ENCODE measurements at places on chromosomes 6 and 20.

GRCh38 chr6:119215885-119216590, 133.5 kb downstream of the MAN1A1 start:
- DNase-seq: no peak

DNA sequence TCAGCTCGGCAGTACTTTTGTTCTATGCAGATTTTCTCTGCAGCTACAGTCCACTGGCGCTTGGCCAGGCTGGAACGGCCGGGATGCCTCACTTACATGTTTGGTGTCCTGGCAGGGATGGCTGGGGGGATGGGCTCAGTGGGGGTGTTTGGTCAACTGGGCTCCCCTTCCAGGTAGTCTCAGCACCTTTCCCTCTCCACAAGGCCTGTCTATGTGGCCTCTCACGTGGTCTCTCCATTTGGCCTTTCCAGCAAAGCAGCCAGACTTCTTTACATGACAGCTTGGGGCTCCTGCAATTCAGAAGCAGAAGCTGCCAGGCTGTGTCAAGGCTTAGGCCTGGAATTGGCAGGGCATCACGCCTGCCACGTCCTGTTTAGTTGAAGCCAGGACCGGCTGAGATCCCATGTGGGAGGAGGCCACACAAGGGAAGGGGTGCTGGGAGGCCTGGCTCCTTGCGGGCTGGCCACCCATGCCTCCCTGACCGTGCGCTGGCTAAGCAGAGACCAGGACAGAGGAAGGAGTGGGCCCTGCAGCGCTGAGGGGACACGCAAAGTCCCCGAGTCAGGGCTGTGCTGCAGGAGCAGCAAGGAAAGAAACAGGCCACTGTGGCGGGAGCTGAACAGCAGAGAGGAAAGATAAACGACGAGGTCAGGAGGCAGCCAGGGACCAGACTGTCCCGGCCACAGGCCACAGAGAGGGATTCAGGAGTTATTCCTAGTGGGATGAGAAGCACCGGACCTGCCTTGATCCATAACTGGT, 38.9 kb downstream of the MGME1 start:
- no peak for DNase-seq

- no peak for DNase-seq
Measured at GRCh38 chr20:300345-300990, 3.1 kb downstream of the ZCCHC3 start.

DNA sequence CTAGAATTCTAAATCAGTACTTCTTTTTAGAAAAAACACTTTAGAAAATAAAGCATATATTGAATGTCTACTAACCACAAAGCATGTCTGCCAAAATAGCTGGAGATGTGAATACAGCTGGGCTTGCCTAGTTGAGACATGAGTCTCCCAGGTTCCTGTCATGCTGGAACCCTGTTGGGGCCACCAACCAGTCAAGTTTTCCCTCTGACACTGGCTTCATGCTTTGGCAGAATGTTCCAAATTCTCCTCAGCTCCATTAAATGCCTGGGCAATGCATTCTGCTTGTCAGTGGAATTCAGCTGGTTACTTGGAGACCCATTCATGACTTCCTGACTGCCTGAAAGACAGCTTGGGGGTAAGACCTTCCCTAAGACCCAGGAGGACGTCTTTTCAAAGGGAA, 87.2 kb downstream of the PRND start:
- no peak for DNase-seq

- DNase-seq: no peak
Measured at GRCh38 chr6:117270843-117271507, 5.6 kb downstream of the VGLL2 start.

- no peak for DNase-seq
Measured at GRCh38 chr6:118708055-118708454, 56.7 kb upstream of the CEP85L start.

- no peak for DNase-seq
Measured at GRCh38 chr6:166676270-166676860, 49.3 kb upstream of the RPS6KA2 start.

GRCh38 chr6:34247481-34248197, 1.2 kb downstream of the SMIM29 start:
- DNase-seq: no peak

DNA sequence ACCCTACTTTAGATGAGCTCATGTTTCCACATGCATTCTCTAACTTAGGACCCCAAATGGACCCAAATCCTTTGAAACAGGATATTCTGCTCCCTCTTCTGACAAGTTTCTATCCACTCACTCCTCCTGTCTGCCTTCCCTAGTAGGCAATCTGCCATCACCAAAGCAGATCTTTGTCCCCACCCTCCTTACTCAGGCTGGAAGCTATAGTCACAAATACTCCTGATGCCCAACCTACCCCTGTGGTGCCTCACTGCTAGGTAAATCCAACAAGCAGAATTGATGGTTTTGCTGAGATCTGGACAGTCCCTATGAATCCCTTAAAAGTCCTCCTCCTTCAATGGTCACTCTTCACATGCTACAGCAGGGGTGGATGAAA, 21.7 kb downstream of the ELOVL5 start:
- peak; percentile 28 for DNase-seq

- no peak for DNase-seq
Measured at GRCh38 chr20:63159826-63160640, 55.9 kb downstream of the YTHDF1 start.

GRCh38 chr6:18507561-18507960, 120.4 kb downstream of the RNF144B start:
- DNase-seq: peak; percentile 32

- DNase-seq: no peak
Measured at GRCh38 chr6:118216751-118217150, 309.7 kb downstream of the SLC35F1 start.

DNA sequence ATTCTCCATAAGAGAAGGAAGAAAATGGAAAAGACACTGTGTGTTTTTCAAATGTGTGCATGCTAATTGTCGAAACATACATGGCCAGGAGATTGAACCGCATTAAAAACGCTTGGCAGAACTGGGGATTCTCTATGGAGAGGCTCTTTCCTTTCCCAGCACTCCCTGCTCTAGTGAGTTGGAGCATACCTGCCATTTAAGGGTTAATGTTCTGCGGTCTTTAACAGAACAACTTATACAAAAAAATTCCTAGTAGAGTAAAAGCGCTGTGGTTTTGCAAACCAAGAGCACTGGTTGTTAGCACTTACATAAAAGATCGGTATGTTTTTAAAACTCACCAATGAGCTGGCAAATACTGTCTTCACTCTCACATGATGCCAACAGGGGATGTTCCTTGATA, 1.5 kb downstream of the TAGAP start:
- DNase-seq: no peak

Measured in fibroblast of the conjunctiva (primary cell).